ENCODE measurements at places on chromosomes 2 and 18.

DNA sequence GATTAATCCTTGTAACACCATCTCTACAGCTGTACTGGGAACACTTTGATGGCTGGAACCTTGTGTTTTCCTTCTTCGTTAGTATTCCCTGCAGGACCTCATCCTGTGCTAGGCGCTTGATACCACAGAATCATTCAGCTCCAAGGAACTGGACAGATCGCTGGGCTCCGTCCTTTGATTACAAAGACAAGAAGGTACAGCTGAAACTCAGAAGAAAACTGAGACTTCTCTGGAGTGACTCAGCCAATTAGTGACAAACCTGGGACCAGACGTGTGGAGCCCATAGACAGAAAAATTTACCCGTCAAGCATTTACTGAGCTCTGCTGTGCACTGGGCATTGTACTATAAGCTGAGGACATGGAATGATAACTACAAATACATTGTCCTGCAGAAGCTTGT is 67.3 kb downstream of the NCKAP5 start:
- DNase-seq: no peak

GRCh38 chr2:10389573-10389972 is 58.6 kb downstream of the ODC1 start:
- no peak for DNase-seq

DNA sequence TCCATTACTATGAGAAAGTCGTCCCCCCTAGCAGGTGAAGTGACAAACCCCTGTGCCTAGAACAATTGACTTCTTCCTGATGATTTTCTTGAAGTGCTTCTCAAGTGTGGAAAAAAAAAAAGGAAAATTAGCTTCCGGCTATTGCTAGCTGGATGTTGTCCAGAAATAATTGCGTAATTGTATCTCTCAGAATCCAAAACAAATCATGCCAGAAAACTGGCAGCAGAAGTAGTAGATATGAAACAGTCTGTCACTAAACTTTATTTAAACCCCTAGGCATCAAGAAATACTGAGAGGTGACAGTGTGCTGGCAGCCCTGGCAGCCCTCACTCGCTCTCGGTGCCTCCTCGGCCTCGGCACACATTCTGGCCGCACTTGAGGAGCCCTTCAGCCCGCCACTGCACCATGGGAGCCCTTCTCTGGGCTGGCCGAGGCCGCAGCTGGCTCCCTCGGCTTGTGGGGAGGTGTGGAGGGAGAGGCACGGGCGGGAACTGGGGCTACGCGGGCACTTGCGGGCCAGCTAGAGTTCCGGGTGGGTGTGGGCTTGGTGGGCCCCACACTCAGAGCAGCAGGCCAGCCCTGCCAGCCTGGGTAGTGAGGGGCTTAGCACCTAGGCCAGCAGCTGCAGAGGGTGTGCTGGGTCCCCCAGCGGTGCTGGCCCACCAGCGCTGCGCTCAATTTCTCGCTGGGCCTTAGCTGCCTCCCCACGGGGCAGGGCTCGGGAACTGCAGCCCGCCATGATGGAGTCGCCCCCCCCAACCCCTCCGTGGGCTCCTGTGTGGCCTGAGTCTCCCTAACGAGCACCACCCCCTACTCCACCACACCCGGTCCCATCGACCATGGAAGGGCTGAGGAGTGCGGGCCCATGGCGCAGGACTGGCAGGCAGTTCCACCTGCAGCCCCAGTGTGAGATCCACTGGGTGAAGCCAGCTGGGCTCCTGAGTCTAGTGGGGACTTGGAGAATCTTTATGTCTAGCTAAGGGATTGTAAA is 80.5 kb upstream of the ABCA12 start:
- no peak for DNase-seq

DNA sequence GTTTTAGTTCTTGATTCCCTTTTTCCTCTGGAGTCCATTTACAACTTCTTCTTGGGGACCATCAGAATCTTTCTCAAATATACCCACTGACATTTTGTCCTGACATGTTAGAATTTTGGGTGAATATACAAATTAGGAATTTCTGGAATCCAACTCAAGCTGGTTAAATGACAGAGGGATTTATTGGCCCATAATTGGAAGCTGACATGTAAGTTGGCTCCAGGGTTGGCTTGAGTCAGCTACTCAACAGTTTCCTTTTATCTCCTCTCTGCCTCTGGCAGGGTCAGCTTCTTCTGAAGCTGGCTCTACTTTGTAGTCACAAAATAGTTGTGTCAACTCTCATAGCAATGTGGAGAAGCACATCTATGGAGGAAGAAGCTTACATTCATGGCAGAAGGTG is 36.6 kb upstream of the PPP1R1C start:
- DNase-seq: no peak

DNA sequence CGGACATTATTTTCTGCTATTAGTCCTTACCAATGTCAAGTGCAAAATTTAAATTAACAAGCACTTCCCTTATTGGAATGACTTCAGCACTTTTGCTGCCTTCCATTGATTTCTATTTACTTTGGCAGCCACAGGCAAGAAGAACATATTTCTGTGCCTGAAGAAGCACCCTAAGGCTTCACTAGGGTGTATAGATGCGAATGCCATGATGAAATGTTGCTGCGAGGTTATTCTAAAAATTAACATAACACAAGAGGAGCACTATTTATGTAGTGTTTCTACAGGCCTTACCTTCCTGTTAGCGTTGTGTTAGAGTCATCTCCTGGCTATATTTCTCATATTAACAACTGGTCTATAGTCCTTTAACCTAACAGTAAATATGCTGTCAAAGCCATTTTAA is 365.0 kb upstream of the HNRNPA3 start:
- no peak for DNase-seq

DNA sequence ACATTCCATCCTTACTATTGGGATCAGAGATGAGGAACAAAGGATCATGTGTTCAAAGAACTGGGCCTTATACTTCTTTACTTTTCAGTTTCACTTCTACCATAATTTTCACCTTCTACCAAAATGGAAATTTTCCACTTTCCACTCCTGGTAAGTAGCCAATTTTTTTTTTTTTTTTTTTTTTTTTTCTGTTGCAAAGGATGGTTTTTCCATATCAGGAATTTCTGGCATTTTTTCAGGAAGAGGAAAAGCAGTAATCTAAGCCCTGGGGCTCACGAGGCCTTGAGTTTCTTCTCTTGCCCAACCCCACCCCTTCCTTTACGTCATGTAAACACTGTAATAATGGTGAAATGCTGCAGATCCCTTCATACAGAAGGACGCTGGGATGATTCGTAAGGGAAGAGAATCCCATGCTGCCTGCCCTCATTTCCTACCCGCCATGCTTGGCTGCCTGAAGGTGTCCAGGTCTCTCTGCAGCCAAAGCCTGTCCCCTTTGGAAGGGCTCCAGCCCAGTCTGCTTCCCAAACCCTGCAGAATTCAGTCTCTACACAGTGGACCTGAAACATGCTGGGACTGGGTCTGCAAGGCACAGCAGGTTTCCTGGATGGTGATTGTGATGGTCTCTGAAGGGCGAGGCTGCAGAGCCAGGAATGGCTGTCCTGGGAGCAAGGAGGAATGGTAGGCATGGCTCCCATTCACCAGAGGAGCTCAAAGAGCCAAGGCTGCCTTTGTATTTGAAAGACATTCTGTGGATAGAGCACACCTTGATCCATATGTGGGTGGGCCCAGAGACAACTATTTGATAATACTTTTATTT is 57.0 kb downstream of the EFR3B start:
- no peak for DNase-seq

DNA sequence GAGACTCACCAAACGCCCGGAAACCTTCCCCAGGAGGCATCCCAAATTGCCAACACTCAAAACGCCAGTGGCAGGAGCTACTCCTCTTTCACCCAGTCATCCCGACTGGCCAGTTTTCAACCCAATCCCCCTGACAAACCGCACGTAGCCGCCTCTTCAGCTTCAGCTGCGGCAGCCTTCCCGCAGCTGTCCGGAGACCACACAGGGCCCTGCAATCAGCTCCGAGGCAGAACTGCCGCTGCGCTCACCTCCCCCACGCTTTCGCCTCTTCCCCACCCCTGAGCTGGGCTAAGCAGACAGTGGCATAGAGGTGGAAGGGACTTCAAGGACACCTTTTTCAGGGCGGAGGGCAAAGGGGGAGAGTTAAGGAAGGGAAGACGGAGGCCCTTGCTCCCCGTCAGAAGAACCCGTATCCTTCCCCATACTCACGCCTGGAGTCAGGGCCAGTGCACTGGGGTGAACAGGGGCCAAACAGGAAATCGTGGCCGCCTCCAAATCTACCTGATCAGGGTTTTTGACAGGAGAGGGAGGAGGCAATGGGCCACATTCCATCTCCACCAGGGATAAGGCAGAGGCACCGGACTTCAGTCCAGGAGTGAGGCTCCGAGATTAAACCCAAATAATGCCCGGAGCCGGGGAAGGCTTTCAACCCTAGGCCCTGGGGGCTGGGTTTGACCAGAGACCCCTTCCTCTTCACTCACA is 16.9 kb downstream of the CYP26B1 start:
- peak; percentile 53 for DNase-seq

GRCh38 chr18:47390410-47391024 is 139.1 kb upstream of the SKOR2 start:
- no peak for DNase-seq

GRCh38 chr2:225937625-225938187 is 538.2 kb downstream of the NYAP2 start:
- DNase-seq: no peak

DNA sequence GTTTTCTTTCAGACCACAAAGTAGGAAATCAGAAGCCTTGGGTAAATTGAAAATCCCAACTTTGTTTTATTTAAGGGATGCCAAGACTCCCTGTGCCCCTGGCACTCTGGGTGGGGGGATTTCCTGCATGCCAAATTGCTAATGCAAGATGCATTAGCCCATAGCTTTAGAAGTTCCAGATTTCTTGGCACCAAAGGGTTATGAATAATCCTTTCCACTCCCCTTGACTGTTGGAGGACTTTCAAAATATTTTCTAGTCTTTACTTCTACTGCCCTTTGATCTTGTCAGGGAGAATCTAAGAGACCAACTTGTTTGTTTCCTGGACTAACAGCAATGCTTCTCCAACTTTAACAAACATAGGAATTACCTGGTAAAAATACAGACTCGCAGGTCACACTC is 81.8 kb upstream of the TGIF1 start:
- no peak for DNase-seq

Measured in chondrocyte (in vitro differentiated cells).